CD4-positive, alpha-beta T cell treated with Interferon gamma for 1 hour (primary cell): ENCODE measurements at places on chromosomes 3 and 15.

GRCh38 chr3:43468133-43468532 is 153.7 kb downstream of the ANO10 start:
- no peak for DNase-seq

DNA sequence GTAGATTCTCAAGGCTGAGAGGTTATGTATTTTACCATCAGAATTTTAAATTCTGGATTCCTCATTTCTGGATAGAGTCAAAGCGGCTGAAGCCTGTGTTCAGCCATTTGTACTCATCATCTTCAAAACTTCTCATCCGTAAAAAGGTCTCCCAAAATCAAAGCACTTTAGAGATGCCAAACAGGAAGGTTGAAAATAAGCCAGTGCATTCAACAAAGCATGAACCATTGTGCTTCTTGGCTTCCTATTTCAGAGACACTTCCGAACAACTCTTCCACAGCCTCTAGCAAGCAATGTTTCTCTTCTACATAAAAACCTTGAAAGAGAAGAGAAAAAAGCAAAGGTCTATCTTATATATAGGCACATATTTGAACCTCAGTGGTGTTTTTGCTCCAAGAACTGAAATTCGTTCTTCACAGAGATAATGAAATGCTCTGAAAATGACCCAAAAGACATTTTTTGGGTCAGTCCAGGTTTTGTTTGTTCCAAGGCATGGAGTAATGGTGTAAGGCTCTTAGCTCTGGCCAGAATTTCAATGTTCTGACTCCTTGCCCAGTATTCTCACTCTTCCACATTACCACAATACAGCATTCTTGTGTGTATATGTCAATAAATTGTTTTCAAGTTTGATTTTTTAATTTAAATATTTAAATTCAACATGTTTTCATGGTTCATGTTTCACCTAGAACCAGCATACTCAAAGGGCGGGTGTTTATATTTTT is 163.1 kb downstream of the STAC start:
- DNase-seq: no peak

DNA sequence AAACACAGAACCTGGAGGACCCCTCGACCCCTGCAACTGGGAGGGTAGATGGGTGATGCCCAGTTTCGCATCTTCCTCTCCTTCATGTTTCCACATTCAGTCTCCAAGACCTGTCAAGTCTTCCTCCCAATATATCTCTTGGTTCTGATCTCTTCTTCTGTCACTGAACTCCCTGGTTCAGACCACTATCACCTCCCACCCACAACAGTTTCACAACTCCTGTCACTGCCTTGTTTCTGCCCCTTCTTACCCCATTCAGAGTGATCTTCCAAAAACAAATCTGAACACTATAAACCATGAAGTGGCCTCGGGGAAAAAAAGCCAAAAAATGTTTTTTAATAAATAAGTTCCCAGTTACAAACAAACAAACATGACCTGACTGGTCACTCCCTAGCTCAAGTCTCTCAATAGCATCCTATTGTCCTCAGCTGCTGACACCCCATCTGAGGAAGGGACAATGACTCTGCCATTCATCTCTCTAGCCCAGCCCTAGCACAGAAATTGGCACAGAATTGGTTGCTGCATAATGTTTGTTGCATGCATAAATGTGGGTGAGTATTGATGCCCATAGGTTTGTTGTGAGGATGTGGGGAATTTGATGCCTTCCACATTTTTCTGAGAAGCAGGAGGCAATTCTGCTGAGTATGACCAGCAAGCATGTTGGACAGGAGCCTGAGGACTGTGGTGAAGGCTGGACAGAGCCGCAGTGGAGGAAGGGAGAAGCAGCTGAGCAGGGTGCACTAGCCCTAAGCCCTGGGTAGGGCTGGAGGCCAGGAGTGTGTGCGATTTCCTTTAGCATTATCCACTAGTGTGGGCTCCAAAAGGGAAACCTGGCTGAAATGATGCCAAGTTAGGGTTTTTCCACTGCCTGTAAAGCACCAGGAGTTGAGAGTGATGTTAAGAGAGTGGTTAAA is 12.2 kb upstream of the XYLB start:
- no peak for DNase-seq

GRCh38 chr3:28940530-28940929 is 340.3 kb upstream of the RBMS3 start:
- no peak for DNase-seq

DNA sequence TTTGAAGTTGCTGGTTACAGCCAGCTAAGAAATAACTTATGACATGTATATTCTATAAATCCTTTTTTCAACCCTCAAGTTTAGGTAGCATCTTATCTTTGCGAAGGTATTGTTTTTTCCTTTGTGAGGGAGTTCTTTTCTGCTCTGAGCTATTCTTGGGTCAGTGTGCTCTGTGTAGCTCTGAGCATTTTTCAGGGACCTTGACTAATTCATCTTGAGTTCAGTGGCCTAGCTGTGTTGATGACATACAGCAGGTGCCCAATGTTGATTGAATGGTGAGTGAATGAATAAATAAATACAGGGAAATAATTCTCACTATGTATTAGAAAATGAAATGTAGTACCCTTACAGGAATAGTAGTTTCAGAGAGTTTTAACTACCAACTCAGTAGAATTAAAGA is 335.3 kb downstream of the IL20RB start:
- DNase-seq: no peak

- DNase-seq: no peak
Measured at GRCh38 chr3:46642971-46643370, 30.6 kb downstream of the FAM240A start.

DNA sequence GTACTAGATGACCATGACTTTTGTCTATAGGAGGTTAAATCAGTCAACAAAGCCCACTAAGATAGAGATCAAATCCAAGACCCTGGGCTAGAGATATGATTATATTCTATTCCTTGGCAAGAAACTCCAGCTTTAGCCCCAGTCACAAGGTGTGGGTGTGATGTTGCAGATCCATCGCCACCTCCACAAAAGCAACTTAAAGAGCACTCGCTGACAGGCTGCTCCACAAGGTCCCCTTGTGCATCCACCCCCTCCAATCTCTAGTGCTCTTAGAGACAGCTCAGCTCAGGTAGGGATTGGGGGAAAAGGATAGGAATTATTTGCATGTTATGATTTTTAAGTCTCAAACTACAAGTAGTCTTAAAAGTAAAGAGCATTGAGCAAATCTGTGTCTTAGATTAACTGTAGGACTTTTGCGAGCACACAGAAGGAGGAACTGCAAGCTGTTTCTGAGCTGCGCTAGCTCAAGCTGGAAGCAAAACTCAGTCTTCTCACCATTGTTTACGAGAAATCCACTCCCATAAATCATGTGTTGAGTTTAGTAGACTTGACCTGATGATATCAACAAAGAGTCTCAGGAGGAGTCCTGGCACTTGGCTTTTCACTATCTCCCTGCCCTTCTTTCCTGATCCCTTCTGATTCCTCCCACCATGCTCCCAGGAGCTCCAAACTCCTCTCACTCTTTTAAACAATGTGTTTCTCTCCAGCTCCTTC is 177.6 kb downstream of the STAC start:
- no peak for DNase-seq

DNA sequence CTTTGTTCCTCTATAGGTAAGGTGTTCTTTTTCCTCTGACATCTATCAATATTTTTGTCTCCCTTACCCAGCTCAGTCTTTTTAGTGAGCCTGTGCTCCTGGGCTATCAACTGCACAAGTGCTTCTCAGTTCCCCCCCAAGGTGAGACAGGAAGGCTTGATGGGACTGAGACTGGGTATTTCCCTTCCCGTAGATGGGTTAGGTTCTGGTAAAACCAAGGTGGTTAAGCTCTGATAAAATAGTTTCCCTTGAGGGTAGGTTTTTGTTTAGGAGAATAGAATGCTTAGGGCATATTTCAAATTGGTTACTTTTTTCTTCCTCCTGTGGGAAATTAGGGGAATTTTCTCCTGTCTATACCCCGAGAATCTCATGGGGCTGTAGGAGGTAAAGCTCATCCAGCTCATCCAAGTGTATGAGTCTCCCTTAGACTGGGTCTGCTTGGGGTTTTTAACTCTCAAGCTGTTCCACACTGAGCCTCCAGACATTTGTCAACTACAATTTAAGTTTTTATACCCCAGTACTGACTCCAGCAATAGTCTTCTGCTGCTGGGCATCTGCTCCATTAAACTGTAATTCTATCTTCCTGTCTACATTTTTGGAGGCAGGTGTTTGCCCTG is 44.9 kb downstream of the OXSR1 start:
- no peak for DNase-seq

GRCh38 chr3:105866656-105867653 is 1.9 kb downstream of the CBLB start:
- DNase-seq: peak; percentile 6

DNA sequence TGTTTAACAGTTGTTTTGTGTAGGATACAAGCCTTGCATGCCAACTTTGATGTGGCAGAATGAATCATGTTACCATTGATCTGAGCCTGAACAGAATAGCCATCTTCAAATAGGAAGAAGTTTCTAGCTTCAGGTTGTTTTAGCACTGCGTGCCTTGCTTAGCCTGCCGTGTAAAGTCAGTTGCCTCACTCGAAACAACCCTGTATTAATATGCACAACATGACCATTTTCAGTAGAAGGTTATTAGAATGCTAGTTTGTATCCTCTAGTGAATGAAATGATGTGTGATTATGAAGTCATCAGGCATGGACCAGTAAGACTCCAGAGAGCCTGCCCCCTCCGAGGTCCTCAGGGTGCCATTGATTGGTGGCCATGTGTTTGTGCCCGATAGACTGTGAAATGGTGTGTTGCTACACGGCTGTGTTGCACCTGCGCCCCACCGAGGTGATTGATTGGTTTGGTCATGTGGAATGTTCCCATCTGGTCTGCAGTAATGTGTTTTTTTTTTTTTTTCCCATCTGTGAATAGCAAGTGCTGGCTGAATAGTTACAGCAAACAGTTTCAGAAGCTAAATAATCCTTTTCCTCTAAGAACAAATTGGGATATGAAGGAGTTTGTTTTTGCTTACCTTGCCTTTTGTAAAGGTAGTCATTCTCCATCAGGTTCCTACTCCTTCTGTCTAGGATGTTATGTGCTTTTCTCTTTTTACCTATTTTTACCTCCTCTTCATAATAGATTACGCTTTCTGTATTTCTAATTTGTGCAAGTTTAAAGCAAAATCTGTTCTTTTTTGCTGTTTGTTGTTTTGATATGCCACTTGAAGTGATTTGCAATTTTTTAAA is 214.9 kb downstream of the TCF12 start:
- DNase-seq: peak; percentile 3

GRCh38 chr15:74127255-74127953 is 3.0 kb upstream of the ISLR2 start:
- peak; percentile 71 for DNase-seq

GRCh38 chr3:14536837-14537589 is 3.1 kb downstream of the GRIP2 start:
- DNase-seq: no peak

GRCh38 chr3:76683256-76683655 is 356.6 kb upstream of the ROBO2 start:
- DNase-seq: no peak

DNA sequence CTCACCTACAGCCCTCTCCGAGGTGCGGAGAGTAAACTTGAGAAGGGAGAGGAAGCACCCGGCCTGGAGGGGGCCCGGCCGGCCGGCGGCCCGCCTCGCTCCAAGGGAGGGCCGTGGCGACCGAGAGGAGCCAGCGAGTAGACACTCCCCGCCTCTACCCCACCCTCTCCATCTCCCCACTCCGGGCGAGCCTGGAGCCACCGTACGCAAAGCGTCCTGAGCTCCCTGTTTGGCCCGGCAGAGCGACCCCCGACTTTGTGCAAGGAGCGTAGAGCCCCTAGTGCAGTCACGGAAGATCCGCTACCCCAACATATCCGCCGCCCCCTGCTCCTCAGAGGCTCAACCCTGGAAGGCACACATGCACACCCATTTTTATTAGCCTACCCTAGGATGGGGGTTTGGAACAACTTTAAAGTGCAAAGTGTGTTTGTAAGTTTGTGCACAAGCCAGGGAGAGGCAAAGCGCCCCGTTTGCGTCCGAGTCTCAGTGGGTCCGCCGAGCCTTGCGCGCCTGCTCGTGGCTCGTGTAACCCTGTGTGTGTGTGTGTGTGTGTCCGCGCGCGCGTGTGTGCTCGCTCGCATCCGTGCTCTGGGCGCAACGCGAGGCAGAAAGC is 508 bp upstream of the SMAD6 start:
- DNase-seq: no peak

- peak; percentile 28 for DNase-seq
Measured at GRCh38 chr15:64651601-64652191, 123.7 kb downstream of the RBPMS2 start.

DNA sequence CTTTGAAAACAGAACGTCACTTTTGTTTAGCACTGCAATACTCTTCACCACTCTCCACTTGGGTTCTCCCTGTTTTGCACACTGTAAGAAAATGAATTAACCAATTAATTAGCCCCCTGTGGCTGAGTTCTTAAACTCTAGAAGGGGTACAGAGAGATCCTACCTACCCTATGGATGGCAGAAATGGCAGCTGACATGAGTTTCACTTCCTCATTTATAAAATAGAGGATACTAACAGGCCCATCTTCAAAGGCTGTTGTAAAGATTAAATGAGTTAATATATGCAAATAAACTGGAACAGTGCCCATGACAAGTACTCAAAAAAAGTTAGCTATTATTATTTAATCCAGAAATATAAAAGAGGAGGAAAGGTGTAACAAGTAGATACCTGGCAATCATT is 36.9 kb downstream of the SUCLG2 start:
- DNase-seq: no peak

DNA sequence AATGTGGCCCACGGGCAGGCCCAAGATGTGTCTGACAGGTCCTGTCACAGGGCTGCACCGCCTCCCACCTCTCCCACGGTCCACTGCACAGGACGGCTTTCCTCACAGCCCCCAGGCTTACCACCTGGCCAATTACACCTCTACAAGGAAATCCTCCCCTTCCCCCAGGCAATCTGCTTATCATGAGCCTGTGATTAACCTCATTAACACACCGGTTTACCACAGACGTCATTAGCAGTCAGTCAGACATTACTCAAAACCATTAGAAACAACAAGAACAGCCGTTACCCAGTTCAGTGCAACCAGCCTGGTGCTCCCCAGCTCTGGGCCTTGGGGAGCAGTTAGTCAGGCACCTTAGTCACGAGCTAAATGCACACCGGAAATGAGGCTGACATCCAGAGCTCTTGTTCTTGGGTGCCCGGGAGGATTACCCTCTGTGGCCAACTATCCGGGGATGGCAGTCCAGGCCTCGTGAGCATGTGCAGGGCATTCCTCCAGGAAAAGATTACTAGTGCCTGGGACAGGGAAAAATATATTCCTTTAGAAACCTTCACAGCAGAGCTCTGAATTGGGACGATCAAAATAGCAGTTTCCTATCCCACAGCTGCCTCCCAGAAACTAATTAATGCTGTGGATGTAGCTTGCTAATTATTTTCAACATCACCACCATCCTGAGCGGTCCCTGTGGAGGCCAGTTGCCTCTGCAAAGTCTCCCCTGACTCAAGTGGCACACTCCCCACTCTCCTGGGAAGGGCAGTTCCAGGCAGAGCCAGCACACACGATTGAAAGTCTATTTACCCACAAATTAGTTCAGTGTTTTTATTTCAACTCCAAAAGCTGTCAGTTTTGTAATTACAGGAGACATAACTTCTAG is 117.4 kb upstream of the ZBED2 start:
- no peak for DNase-seq

GRCh38 chr15:63729115-63729884 is 104.4 kb downstream of the HERC1 start:
- no peak for DNase-seq

GRCh38 chr3:170309046-170309445 is 48.5 kb upstream of the SKIL start:
- no peak for DNase-seq

GRCh38 chr3:67109651-67110204 is 111.6 kb downstream of the KBTBD8 start:
- DNase-seq: no peak
